ENCODE measurements at places on chromosomes 3 and 15.
A peak's percentile ranks its signal among the peaks of the same experiment; 100 is the strongest.

- no peak for DNase-seq
Measured at GRCh38 chr3:72144773-72145505, 360.0 kb upstream of the PROK2 start.

DNA sequence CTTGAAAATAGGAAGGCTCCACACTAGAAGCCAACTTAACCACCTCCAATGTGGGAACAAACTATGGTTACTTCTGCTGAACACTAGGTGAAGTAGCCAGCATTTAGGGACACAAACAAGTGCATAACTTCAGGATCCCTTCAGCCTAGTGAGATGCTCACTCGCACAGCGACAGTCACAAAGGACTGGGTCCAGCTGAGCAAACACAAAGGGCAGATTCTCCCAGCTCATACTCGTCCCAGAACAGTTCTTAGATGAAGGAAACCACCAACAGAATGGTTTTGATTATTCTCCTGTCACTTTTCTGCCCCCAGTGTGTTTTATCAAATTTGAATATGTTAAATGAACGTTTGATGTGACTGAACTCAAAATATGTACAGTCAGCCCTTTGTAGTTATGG lies 201.6 kb downstream of the KCNAB1 start:
- no peak for DNase-seq

GRCh38 chr15:60264566-60264965 lies 133.2 kb downstream of the ANXA2 start:
- no peak for DNase-seq

DNA sequence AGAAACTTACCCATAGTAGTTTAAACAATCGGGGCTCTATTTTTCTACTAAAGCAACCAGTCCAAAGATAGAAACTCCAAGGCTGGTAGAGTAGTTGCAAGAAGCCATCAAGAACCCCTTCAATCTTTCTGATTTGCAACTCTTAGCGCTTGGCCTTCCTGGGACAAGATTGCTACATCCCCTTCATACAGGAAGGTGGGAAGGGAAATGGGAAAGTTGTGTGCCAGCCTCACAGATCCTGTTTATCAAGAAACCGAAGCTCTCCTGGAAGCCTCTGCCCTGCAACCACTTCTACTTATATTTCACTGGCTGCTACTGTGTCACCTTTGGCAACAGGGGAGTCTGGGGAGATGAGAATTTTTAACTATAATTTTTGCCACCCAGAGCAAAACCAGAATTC lies 46.2 kb downstream of the OSBPL10 start:
- DNase-seq = no peak

DNA sequence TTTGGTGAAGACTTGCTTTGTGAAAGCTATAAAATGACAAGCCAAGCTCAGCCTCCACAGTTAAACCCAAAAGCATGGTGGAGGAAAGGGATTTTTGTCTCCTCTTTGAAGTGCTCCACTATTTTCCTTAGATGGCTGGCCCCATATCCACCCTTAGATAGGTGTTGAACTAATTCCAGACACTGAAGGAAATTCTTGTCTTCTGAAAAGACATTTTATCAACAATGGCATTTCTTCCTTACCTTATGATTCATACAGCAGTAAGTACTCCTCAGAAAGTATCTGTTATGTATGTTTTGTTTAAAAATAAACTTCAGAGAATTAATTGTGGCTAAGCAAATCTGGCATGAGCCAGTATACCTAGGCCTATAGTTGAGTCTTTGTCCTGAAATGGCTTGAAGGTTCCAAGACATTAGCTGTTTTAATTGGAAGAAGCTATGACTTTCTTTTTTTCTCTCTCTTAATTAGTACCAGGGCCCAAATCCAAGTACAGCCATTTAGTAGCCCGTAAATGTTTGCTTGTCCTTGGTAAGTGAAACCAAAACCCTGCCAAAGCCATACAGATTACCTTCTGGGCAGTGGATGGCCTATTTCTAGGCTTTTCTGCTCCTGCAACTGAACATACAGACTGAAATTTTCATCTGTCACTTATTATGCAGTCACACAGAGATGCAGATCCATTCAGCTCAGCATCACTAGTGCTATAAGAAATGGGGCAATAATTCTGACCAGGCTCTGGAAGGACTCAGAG lies 5.1 kb upstream of the BFSP2 start:
- no peak for DNase-seq

- DNase-seq = no peak
Measured at GRCh38 chr3:128399221-128399915, 67.3 kb downstream of the DNAJB8 start.

DNA sequence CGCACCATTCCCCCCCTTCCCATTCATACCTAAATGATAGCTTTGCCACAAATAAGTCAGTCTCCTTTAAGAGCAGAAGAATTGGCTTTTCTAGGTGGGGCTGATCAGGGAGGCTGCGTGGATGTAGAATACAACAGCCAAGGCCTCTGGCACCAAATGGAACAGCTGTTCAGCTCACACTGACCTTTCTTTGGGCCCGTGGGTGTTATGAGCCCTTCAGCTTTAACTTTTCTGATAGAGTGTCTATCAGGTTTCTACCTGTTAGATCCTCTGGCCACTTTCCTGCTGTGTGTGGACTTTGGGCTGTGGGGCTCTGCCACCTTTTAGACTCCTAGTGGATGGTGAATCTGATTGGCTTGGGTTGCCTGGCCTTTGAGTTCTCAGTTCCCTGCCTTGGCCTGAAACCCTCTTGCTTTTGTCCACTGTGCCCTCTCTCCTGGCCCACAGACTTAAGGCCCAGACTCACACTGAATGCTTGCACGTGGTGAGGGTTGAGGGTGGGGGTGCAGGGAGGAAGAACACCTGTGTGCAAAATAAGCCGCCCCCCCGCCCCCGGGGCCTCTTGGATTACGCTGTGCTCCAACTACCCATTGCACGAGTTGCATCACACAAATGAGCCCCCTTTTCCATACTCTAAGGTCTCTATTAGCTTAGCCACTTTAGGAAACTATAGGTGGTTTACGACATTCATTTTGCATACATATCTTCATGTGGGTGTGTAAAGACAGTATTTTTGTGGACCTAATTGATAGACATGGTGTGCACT lies 1.3 kb upstream of the RFX7 start:
- peak; percentile 21 for DNase-seq

GRCh38 chr15:72872066-72872845 lies 88.7 kb upstream of the ADPGK start:
- no peak for DNase-seq

DNA sequence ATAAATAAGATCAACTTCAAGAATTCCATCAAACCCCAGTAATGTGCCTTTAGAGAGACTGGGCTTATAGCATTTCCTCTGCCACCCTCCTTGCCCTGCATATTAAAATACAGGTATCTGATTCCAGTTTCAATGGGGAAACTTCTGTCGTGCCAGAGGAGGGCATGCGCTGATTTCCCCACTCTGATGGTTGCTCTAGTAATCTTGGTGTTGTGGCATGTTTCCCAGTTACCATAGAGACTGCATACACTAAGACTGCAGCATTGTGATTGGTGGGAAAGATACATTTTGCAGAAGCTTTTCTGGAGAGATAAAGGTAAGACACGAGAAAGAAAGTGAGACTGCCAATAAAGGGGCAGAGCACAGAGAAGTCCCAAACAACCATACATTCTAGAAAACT lies 225.6 kb downstream of the TIGIT start:
- DNase-seq = no peak

- DNase-seq = no peak
Measured at GRCh38 chr15:78873793-78874765, 1.4 kb downstream of the MORF4L1 start.

DNA sequence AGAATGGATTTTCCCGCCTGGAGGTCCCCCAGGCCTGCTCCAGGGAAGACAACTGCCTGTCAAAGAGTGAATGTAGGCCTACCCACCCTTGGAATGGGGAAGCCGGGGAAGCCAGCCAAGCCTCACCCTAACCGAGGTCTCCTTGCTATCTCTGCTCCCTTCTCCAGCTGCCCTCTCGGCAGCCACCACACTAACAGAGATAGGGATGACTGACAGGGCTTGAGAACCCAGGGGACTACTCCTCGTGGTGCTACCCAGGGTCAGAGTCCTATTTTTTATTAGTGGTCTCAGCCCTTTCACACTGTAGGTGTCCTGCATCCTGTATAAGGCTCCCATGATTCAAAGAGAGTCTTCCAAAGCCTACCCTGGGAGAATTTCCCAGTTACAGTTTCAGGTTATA lies 160.6 kb upstream of the CHRM5 start:
- DNase-seq = no peak

- no peak for DNase-seq
Measured at GRCh38 chr3:81947359-81947758, 185.9 kb upstream of the GBE1 start.

DNA sequence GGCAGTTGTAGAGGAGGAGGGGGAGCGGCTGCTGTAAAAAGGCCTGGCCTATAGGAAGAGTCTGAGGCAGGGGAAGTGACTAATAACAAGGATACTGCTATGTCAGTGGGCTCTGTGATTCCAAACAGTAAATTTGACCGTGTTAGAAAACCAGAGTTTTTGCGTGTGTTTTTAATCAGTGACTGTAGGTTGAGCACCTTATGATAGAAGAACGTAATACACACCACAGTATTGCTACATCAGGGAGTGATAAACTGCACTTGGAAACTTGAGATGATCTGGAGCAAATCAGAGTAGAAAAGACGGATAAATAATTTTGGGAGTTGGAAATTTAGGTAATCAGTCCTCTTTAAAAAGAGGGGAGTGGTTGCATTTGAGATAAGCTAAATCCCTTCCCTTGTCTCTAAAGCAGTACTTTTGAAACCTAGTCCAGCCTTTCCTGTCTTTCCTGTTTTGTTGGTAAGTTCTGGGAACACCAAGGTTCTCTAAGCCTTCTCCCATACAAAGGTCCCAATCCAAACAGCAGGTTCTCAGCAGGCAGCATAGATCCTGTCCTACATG lies 130.5 kb upstream of the NR2E3 start:
- no peak for DNase-seq

DNA sequence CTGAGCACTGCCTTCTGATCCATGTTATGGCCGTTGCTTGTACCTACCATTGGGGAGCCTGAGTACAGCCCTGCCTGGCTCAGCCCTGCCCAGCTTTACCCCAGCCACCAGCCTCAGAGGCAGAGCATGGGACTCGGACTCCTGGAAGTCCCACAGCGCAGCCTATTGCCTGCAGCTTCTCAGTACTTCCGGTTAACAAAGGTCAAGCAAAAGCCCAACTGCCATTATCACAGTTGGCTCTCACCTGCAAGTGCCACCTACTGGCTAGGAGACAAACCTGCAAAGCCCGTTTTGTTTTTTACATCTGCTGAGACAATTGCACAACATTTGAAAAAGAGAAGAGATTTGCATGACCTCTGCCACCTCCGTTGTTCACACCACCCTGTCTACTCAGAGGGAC lies 1081.7 kb downstream of the NAALADL2 start:
- no peak for DNase-seq

GRCh38 chr3:100760377-100760776 lies 51.1 kb downstream of the TFG start:
- DNase-seq = no peak

- DNase-seq = no peak
Measured at GRCh38 chr15:74869726-74870407, 3.3 kb downstream of the SCAMP2 start.

DNA sequence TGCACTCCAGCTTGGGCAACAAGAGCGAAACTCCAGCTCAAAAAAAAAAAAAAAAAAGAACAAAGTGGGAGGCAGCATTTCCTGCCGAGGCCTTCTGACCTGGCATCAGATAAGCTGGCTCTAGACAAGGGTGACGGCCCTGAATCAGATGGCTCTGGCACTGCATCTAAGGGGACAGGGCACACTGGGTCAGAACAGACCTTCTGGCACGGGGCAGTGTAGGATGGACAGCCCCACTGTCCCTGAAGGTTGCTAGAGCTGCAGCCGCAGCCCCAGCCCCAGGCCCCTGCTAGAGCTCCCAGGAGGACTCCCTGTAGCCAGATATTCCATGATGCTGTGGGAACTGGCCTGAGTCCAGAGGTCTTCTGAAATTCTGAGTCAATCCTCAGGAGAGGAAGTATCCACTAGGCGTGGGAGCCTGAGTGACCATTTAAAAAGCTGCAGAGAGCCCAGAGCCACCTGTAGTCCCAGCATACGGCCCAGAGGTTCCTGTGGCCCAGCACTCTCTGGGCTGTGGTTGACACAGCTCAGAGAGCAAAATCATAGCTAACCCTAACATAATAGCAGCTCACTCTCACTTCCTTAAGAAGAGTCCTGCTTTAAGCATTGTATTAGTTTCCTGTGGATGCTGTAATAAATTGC lies 69.2 kb upstream of the MFGE8 start:
- no peak for DNase-seq

DNA sequence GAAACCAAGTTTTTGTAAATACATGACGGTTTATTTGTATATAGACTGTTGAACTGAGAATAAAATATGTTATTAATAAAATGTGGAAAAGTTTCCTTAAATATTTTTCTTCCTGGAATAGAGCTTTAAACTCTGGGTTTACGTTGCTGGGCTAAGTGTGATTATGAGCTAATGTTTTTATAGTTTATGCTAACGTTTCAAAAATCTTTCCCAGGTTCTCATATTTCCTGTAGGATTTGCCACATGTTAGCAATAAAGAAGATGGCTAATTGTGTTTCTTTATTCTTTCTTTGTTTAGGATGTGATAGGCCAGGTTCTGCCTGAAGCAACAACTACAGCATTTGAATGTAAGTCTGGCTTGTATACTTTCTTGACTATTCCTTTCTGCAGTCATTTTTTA lies 7.2 kb downstream of the MAP2K5 start:
- DNase-seq = no peak

- DNase-seq = no peak
Measured at GRCh38 chr15:52559575-52559974, 9.3 kb downstream of the ARPP19 start.

GRCh38 chr3:134646086-134646485 lies 4.7 kb downstream of the KY start:
- DNase-seq = no peak

GRCh38 chr3:47440131-47440530 lies 35.6 kb downstream of the SCAP start:
- no peak for DNase-seq

GRCh38 chr3:121231872-121232271 lies 313.9 kb downstream of the POLQ start:
- DNase-seq = no peak

- DNase-seq = no peak
Measured at GRCh38 chr3:36201546-36201945, 178.8 kb upstream of the STAC start.

DNA sequence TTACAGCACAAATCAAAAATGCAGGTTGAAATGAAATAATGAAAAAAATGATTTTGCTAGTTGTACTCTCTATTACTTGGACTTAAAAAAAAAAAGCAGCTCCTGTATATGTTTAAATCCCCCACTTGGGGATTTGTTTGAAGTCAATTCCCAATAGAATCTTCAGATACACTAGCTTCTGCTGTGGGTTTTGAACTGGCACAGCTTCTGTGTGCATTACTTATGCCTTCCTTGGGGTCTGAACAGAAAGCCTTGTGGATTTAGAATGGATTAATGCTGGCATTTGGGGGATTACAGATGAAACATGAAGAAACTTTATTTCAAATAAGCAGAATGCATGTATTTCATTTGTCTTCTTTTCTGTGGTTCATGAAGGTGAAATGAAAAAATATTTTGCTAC lies 513.2 kb upstream of the TBL1XR1 start:
- no peak for DNase-seq

- DNase-seq = no peak
Measured at GRCh38 chr3:12395349-12396012, 88.8 kb upstream of the TSEN2 start.

All from stimulated activated CD4-positive, alpha-beta T cell treated with anti-CD3 and anti-CD28 coated beads, Interleukin-1b, Interleukin-23, amount 100 ng/mL, for 1 hour (primary cell).